EL (cell line): ENCODE measurements at places on chromosomes 5 and 9.

GRCh38 chr9:18848657-18849056, 184.4 kb downstream of the SAXO1 start:
- no peak for DNase-seq

GRCh38 chr5:176529741-176530141, 7.5 kb downstream of the RNF44 start:
- no peak for DNase-seq

GRCh38 chr5:5933651-5934050, 444.7 kb downstream of the MED10 start:
- no peak for DNase-seq

DNA sequence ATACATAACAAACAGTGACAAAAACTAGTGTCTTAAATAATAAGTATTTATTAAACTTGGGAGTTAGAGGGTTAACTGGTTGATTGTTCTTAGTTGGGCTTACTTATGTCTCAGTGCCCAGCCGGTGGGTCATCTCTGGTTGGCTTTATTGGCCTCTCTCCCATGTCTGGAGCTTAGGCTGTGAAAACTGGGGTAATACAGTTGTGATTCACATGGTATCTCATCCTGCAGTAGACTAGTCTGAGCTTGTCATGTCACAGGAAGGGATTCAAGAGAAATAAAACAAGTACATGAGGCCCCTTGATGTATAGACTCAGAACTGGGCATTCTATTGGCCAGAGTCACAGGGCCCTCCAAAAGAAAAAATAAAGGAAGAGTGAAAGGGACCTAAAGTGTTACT, 466.4 kb upstream of the SMC2 start:
- DNase-seq, result no peak

DNA sequence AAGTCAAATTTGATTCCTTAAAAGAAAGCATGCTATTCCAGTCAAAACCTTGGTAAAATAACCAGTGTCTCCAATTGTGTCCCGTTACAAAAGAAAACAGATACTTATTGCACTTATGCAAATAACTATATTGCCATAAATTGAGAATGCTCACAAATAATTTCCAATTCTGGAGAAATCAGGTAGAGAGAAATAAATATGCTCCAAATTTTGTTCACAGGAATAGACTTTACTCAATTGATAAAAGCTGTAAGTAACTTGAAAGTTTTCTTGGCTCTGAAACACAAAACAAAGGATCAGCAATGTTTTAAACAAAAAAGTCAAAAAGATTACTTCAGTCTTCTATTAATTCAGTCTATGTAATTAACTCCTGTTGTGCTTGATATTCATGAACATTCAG, 7.8 kb upstream of the DTWD2 start:
- DNase-seq, result no peak

- no peak for DNase-seq
Observed at GRCh38 chr5:175383350-175383749, 60.6 kb downstream of the DRD1 start.
